ENCODE measurements at places on chromosomes 12 and 14.

DNA sequence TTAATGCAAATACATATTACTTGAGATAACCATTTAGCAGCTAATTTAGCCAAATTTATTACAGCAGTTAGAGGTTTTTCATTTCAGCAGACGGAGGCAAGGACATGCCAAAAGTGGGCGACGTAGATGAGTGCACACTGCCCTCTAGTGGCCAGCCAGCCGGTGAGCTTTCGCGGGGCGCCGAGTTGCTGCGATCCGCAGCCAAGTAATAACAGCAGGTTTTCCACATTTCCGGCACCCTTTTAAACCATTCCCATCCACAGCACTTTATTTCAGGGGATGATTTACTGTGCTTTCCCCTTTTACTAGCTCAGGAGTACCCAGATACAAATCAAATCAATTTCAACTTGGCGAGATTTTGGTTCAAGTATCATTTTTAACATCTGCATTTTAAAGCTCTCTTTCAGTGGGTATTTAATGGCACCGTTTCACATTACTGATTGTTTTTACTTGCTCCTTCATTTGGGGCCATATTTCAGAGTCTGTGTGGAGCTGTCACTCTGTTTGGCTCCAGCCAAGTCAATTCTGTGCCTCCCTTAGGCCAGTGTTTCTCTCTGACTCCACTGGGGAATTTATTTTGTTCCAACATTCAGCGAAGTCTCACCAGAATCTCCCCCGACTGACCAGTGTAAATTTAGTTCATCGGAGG, 158.0 kb downstream of the EGLN3 start:
- DNase-seq: peak; percentile 80

GRCh38 chr12:75725521-75726111, 214.2 kb upstream of the KRR1 start:
- peak; percentile 45 for DNase-seq

GRCh38 chr14:98816195-98816594, 455.8 kb downstream of the BCL11B start:
- DNase-seq: no peak

GRCh38 chr12:41556176-41556575, 368.1 kb downstream of the PDZRN4 start:
- no peak for DNase-seq

GRCh38 chr14:24891987-24892496, 157.9 kb downstream of the STXBP6 start:
- no peak for DNase-seq
